Kidney tubule cell (primary cell): ENCODE measurements at places on chromosomes 6 and 20.
A peak's percentile ranks its signal among the peaks of the same experiment; 100 is the strongest.

DNA sequence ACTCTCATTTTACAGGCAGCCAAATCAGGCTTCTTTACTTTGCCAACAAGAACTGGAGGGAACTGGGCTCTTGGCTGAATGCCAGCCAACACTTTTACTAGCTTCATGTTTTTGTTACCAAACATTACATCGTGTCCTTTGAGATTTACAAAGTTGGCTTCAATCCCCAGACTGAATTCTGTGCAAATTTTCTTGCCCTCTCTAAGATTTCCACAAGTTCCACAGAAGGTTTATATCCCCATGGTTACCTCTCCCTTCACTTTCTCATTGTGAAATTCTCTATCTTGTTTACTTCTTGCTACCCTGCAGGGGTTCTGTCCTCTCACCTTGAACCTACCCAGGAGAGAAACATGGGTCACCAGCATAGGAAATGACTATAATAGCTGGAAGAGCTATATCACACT is 37.6 kb upstream of the PLCB1 start:
- DNase-seq, result no peak

DNA sequence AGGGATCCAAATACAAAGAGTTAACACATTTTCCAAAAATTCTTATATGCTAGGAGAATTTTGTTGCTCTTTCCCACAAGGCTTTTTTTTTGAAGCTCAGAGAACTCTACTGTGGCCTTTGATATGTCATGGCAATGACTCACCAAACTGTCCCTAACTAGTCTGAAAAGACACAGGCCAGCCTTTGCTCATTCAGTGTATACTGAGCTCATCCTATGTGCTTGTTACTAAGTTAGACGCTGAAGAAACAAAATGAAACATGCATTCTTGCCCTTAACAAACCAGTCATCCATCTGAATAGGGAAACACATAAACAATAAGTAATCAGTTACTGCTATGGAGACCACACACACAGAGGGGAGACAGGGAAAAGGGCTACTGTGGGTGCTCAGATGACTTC is 291.8 kb downstream of the FOXC1 start:
- DNase-seq, result peak; percentile 85

GRCh38 chr20:41050361-41051008 is 21.9 kb downstream of the TOP1 start:
- DNase-seq, result no peak

DNA sequence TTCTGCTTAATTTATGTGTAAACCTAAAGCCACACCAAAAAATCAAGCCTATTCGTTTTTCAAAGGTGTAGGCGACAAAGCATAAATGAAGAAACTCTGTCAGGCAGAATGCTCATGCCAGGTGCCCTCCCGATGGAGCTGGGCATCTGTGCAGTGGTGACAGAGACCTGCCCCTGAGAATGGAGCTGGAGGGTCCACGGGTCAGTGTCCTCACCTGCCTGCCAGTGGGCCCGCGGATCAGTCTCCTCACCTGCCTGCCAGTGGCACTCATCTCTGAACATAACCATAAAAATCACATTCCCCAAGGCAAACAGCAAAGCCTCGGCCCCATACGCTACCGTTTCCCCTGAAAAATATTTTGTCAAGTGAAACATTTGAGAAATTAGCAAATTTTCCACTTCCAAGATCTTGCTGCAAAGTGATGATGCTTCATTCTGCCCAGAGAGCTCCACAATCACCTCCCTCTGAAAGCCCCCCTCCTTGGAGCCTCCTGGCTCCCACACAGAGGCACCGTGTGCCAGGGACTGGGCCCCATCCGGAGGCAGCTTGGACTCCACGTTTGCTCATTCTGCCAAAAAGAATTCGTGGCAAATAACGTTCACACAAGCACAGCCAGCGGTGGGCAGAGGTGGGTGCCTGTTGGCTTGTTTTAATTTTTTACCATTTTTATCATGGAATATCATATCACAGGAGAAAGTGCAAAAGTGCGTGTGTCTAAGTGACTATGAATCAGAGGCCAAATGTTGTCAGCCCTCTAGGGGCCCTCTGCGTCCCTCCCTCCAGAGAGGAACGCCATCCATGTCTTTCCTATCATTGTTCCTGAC is 88.8 kb downstream of the YTHDF1 start:
- DNase-seq, result no peak

DNA sequence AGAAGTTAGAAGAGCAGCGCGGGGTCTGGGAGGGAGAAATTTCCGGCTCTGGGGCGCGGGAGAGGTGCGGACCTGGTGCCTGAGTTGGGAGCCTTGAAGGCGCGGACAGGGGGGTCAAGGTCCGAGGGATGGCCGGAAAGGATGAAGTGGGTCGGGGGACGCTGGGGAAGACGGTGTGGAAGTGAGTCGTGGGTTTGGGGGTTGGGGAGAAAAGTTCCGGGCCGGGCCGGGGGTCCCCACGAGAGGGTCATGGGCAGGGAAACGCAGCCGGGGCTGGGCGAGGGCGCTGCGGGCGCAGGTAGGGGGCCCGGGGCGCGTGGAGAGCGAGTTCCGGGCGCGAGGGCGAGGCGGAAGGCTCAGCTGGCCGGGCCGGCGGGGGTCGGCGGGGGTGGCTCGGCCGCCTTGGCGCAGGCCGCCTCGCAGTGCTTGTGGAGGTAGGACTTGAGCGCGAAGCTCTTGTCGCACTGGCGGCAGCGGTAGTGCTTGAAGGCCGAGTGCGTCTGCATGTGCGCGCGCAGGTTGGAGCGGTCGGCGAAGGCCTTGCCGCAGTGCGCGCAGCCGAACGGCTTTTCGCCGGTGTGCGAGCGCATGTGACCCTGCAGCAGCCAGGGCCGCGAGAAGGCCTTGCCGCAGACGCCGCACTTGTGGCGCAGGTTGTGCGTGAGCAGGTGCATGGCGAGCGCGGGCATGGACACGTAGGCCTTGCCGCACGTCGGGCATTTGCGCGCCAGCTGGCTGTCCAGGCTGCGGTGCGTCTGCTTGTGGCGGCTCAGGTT is 10.5 kb upstream of the SRXN1 start:
- DNase-seq, result peak; percentile 23

GRCh38 chr6:139325686-139326085 is 33.9 kb upstream of the TXLNB start:
- no peak for DNase-seq

- DNase-seq, result no peak
Observed at GRCh38 chr6:119829006-119829405, 479.4 kb upstream of the MAN1A1 start.

- peak; percentile 74 for DNase-seq
Observed at GRCh38 chr6:31769684-31770371, 7.3 kb downstream of the VWA7 start.

DNA sequence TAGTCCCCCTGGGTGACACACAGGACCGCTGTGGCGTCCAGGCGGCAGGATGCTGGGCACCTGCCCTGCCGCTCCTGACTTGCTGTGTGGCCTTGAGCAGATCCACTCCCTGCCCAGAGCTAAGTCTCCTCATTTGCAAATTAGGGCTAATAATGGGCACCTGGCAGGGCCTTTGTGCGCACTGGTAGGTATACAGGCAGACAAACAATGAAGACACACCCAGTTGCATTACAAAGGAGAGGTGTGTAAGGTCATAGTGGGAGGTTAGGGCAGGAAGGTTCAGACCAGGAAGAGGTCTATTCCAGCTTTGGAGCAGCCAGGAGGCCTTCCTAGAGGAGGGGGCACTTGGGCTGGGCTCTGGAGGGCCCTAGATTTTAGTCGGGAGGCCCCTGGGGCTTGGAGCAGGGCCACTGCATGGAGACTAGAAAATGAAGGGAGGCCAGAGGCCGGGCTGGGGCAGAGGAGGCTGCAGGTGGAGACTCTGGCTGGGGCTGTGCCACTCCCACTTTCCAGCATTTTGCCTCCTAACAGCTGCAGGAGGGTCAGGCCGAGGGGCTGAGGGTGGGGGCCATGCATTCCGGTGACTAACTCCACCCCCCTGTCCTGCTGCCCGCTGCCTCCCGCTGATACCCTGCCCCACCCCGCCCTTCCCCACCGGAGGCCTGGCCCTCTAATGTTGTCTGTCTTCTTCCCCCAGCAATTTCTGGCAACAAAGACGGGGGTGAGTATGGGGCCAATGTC is 28.5 kb downstream of the MYH7B start:
- DNase-seq, result no peak

DNA sequence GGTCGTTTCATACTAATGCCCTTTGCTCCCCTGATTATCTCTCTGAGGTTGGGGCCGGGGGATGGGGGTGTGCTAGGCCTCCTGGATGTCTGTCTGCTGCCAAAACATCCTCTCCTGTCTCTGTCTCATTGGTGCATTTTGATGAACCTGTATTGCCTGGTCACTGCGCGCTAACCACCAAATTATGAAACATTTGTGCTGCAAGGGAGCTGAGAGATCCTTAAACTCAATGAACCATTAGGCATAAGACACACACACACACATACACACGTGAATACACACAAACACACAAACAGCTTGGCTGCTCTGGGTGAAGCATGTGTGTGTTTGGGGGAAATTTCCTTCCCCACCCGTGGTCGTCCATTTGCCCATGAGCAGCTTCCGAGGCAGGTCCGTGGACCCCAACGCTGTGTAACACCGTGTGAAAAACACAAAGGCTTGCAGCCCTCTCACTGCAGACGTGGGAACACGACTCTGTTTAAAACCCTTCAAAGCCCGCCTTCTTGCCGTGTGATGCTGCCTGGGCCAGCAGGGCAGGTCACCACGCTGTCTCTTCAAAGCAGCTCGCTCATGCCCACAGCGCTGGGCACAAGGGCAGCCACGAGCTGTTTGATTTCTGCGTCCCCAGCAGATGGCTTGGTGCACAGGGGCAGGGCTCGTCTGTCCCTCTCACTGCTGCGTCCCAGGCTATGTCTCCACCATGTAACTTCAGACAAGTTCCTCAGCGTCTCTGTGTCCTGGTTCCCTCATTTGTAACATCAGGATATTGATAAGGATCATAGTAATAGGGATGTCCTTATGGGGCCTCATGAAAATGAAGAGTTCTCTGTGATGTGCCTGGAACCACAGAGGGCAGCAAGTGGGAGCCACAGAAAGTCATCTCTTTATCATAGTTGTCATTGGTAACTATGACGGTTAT is 96.8 kb downstream of the CDH26 start:
- no peak for DNase-seq

- DNase-seq, result no peak
Observed at GRCh38 chr6:71619836-71620235, 266.5 kb upstream of the RIMS1 start.

DNA sequence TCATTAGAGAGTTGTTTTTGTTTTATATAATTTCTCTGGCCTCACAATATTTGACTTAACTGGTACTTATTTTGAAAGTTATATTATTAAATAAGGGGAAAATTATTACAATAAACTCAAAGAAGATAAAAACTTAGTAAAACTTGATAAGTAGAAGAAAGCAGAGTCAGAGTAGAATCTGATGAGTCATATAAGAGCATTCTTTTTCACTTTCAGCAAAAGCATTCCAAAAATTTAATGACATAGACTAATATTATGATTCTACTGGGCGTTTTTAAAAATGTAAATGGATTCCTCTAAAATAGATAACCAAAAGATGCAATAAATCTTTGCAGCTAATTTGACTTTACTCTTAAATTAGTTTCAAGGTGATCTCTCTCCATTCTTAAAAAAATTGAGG is 366.3 kb upstream of the IMPG1 start:
- DNase-seq, result no peak

- no peak for DNase-seq
Observed at GRCh38 chr6:46706464-46706863, 18.8 kb downstream of the TDRD6 start.

DNA sequence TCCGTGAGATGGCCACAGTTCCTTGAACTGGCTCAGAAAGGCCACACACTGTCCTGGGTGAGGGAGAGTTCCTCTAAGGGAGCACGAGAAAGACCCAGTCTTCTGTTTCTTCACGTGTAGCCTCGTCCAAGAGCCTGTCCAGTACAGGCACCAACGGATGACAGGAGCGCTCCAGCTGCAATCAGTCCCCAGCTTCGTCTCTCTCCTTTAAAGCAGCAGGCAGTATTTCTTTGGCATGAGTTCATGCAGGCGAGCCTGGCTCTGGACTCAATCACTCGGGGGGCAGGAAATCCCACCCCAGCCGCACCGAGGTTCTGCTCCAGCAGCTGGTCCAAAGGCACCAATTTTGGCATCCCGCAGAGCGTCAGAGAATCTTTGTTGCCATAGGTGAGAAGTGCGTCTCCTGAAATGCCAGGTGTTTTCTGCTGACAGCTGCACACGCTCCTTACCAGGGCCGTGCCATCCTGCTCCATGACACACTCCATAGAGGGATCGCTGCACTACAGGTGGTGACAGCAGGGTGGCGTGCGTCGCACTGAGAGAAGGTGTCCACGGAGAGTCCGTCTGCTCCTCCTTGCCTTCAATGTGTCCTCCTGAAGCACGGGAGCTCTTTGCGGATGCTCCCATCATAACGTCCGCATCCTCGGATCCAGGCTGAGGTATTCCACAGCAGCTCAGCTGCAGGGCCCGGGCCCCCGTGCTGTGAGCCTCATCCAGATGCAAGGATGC is 59.6 kb upstream of the AFDN start:
- no peak for DNase-seq

GRCh38 chr6:43262000-43262779 is 18.9 kb downstream of the TTBK1 start:
- no peak for DNase-seq

- no peak for DNase-seq
Observed at GRCh38 chr6:156840136-156840535, 63.0 kb downstream of the ARID1B start.

DNA sequence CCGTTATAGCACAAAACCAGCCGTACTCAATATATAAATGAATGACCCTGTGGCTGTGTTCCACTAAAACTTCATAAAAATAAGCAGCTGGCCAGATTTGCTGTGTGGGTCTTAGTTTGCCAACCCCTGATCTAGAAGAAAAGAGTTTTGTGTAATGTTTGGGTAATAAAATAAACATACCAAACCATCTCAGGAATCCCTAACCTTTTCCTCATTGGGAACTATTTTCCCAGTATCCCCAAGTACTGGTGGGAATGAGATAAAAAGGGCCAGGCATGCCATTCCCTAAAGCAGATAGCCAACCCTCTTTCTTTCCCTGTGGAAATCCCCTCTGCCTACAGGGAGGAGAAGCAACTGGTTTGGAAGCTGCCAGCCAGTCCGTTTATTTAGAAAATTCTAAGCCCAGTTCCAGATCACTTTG is 169.1 kb upstream of the AKAP12 start:
- no peak for DNase-seq

GRCh38 chr6:133610227-133610840 is 278.6 kb upstream of the TCF21 start:
- peak; percentile 30 for DNase-seq

DNA sequence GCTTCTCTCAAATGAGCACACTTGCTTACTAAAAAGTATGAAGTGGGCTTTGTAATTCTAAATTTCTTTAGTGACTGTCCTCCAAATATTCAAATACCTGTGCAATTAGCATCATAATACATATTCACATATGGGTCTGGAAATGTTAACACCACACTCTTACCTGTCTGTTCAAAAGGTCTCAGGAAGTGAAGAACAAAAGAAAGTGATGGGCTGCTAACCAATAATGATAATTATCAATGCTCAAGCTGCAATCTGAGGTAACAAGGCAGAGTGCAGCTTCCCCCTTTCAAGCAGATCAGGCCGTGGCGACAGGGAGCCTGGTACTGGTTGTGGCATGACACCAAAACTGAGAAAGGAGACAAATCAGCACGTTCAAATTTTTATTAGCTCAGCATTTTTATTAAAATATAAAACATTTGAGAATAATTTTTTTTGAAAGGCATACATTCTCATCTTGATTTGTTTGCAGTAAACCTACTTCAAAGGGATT is 1044.7 kb upstream of the EPHA7 start:
- no peak for DNase-seq

- DNase-seq, result no peak
Observed at GRCh38 chr6:157382821-157383220, 1.8 kb downstream of the ZDHHC14 start.
